ENCODE measurements at places on chromosomes 7 and 10.

- DNase-seq, result no peak
These were observed 259.5 kb upstream of the LRRN3 start for GRCh38 chr7:110831419-110831818.

- no peak for DNase-seq
These were observed 743 bp downstream of the MKI67 start for GRCh38 chr10:128125416-128125943.

DNA sequence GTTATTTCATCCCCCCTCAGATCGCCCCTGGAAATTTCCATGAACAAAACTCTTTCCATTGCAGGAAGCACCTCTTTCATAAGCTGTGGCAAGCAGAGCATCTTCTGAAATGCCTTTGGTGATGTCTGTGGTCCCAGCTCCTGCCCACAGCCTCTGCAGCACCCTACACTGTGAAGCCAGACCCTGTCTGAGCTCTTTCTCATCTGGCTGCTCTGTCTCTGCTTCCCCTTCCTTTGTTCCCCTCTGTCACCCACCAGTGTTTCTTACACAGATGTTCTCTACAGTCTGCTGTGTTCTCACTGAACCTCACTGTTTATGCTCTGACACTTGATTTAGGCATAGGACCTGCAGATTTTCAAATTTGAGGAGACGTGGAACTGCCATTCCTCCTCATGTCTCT, 1.9 kb upstream of the TAS2R39 start:
- no peak for DNase-seq

- DNase-seq, result no peak
These were observed 16.0 kb downstream of the GIMAP5 start for GRCh38 chr7:150753239-150753638.

Measured in stimulated activated CD4-positive, alpha-beta T cell treated with anti-CD3 and anti-CD28 coated beads, Interleukin-1b, Interleukin-23, amount 100 ng/mL, for 1 hour (primary cell).